ENCODE measurements at places on chromosomes 1 and 21.

- DNase-seq, result no peak
These were observed 31.8 kb downstream of the RGS18 start for GRCh38 chr1:192190066-192190465.

- no peak for DNase-seq
These were observed 173.6 kb upstream of the IGSF21 start for GRCh38 chr1:17933971-17934370.

DNA sequence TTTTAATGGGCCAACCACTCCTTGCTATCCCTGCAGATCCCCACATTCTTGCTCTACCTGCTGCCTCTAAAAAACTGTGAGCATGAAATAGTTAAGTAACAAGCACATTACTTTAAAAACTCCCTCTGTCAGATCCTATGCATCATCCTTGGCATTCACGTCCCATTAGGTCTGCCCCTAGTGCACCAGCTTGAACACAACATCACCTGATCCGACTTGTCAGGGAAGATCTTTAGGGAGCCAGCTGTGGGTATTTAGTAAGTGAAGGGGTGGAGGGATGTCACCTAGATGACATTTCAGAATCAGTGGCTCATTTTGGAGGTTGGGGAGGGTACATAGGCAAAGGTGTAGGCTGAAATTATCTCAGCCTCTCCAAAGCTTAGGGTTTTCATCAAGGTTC lies 33.5 kb downstream of the RXRG start:
- no peak for DNase-seq

- no peak for DNase-seq
These were observed 30.3 kb upstream of the PGBD5 start for GRCh38 chr1:230456478-230456877.

DNA sequence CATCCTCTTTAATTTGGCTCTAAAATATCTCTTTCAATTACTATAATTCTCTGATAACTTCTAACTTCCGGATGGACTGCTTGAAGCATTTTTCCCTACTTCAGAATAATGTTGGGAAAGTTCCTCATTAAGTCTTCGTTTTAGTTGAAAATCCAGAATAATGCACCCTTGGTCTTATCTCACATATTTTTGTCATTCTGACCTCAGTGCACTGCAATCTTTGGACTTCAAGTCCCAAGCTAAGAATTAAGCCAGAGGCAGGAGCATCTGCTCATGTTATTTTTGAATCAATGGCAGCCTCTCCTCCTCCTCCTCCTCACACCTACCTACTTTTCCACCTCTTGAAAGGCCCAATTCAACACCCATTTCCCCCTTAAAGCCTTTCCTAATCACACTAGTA lies 169.8 kb downstream of the CYYR1 start:
- no peak for DNase-seq

DNA sequence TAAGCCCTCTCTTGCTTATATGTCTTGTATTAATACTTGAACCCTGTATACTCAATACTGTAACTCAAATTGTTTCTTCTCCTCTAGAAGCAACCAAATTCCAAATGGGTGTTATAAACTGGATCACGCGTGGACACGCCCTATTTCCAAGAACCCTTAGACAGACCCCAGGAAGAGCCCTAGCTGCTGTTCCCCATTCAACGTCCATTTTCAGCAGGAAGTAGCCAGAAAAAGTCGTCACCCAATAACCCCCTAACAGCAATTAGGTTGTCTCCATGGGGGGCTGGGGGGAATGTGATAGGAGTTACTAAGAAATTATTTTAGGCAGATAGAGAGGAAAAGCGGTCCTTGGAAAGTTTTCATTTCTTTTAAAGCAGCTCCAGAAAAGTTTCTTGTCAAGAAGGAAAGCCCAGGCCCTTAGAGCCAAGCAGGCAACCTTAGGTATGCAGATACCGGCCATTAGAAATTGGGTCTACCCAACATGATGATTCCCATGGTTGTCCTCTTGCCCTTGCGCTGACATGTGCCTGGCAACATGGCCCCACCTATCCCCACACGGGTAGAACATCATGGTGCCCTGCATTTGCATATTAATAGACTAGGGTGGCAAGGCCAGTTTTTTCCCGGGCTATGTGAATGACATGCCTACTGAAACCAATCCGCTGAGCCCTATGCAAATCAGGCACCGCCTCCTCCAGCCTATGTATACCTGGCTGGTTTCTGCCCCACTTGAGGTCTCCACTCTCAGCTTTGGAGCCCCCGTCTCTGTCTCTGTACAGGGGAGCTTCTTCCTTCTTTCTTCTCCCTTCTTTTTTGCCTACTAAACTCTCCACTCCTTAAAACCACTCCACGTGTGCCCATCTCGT lies 4.0 kb upstream of the CD46 start:
- DNase-seq, result no peak

- DNase-seq, result no peak
These were observed 51.7 kb upstream of the EDEM3 start for GRCh38 chr1:184806296-184806721.

- DNase-seq, result no peak
These were observed 22.1 kb upstream of the NEXN start for GRCh38 chr1:77866296-77866695.

DNA sequence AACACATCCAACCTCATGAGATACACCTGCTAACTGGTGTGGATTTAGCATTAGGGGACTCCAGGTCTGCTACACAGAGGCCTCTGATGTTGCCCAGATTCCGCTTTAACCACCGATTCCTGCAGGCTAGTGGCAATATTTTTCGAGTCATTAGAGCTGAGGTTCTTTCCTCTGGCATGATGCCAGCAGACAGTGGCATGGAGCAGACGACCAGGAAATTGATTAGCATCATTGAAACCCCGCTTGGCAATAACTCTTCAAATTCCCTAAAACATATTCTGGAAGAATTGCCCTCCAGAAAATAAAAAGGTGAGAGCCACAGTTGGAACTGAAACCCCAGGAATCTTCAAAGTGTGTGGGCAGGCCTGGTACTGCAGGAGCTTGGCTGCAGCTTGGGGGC lies 28.4 kb upstream of the ETV3 start:
- DNase-seq, result no peak

DNA sequence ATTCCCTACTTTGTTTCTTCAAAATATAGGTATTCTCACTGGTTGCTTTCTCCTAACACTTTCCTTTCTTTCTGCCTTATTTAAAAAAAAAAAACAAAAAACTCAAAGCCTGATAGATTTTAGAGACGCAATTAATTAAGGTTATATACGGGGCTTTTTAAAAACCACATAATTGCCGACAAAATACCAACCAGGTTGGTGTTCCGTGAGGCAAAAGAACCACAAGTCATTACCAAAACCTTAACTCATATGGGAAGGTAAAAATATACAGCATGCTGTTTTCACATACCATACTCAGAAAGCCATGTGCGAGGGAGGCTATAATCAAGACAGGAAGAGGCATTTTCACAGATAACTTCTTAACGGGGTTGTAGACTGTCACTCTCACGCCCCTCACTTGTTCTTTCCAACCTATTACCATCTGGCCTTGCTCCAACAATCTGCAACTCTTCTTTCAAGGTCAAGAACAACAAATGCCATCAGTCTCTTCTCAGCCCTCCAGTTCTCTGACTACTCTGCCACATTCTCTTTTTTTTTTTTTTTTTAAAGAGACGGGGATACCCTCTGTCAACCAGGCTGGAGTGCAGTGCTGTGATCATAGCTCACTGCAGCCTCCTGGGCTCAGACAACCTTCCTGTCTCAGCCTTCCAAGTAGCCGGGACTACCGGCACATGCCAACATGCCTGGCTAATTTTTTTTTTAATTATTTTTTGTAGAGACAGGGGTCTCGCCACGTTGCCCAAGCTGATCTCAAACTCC lies 102.6 kb downstream of the APP start:
- no peak for DNase-seq

GRCh38 chr1:222375701-222376100 lies 172.2 kb downstream of the HHIPL2 start:
- DNase-seq, result no peak

Measured in LNCaP clone FGC (cell line).